ENCODE measurements at places on chromosomes 2 and 18.

GRCh38 chr2:10989151-10989550 is 77.4 kb downstream of the KCNF1 start:
- DNase-seq: no peak

- no peak for DNase-seq
These were observed 23.8 kb downstream of the THAP4 start for GRCh38 chr2:241613017-241613780.

- no peak for DNase-seq
These were observed 15.6 kb upstream of the YWHAQ start for GRCh38 chr2:9646196-9647030.

GRCh38 chr2:201466050-201466675 is 14.6 kb downstream of the STRADB start:
- no peak for DNase-seq

DNA sequence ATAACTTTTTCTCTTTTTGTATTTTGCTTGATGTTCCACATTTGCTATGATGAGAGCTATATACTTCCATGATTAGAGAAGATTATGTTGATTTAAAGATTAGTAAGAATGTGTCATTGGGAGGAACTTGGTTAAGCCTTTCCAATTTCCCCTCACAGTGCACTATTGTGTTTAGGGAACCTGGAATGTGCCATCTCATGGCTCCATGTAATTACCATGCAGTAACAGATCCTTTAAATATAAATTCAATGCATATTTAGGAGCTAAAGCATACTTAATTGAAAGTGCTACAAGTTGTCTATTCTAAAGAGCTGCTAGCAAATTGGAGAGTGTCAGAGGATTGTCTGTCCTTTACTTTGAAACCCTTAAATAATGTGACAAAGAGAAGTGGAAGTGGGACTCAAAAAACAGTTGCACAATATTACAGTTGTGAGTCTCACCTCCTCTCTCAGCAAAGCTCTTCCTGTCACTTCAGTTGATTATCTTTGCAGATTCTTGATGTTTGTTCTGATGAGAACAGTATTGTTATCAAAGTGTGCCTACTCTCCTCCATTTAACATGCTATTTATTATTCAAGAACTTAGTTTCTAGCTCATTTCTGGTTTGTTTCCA is 1162.7 kb upstream of the ZEB2 start:
- no peak for DNase-seq

- no peak for DNase-seq
These were observed 36.1 kb downstream of the TMEM163 start for GRCh38 chr2:134682726-134683125.

DNA sequence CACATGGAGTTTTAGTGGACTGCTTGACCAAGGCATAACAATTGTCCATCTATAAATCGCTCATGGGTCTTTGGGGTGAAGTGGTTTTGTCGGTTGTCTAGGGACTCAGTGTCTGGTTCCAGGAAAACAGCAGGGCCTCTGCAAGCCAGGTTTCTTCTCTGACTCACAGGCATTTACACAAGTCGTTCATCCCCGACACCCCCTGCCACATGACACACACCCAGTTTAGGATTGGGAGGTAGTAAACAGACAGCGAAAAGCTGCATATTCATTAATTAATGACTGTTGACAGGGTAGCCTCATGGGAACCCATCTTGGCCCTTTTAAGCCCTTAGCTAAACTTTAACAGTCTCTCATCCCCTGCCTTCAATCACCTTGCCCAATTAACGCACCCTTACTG is 194.8 kb upstream of the ACVR2A start:
- no peak for DNase-seq

GRCh38 chr2:111113838-111114237 is 6.9 kb upstream of the BCL2L11 start:
- DNase-seq: no peak

- no peak for DNase-seq
These were observed 32.4 kb downstream of the SLC66A2 start for GRCh38 chr18:79919089-79919488.

- no peak for DNase-seq
These were observed 239.2 kb upstream of the DOK6 start for GRCh38 chr18:69161383-69162028.

DNA sequence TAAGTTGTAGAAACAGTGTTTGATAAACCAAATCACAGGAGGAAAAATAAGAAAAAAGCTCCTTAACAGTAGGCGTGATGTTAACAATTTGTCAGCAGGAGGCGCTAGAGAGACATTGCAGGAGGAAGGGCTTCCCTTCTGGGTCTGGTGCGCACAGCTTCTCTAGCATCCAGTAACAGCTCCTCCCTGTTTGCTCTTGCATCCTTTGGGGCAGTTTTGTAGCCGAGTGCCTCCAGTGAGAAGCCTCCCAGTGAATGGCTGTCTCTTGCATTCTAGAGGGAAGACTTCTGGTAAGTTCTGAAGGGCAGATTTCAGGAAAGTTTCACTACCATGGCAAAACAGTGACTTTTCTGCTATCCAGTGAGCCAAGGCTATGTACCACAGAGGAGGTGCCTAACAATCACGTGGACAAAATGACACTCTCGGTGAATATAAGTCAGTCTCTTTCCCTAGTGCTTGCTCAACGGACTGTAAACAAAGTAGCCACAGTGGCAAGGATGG is 9.5 kb upstream of the ZNF396 start:
- DNase-seq: peak; percentile 69

GRCh38 chr2:159620796-159621195 is 4.4 kb upstream of the BAZ2B start:
- DNase-seq: no peak

- no peak for DNase-seq
These were observed 2.3 kb downstream of the HSPD1 start for GRCh38 chr2:197497326-197497725.

- no peak for DNase-seq
These were observed 298.9 kb upstream of the TCF4 start for GRCh38 chr18:55886886-55887285.

- DNase-seq: no peak
These were observed 7.0 kb downstream of the INHBB start for GRCh38 chr2:120352696-120353590.

DNA sequence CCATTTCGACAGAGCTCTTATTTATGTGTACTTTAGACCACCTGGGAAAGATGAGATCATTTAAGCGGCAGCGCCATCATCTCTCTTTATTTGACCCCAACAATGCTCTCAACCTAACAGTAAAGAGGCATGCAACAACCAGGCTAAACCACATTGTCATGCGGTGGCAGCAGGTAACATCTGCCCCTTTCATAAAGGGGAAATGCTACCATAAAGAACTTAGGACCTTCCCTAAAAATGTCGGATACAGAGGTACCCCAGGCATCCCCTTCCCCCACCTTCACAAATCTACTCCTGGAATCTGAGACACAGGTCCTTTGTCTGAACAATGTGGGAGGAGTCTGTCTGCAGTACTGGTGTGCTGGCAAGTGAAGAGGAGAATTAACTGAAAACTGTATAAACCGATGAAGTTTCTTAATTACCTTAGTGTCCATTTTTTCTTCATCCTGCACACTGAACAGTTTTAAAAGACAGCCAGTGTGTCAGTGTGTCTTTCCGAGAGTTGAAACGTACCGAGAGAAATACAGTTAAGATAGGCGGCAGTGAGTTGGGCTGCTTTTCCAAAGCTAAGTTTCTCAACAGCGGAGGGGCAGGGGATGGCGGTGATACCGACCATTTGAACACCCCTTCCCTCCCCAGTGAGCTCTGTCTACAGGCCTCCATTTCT is 1.9 kb downstream of the MEX3C start:
- peak; percentile 9 for DNase-seq

DNA sequence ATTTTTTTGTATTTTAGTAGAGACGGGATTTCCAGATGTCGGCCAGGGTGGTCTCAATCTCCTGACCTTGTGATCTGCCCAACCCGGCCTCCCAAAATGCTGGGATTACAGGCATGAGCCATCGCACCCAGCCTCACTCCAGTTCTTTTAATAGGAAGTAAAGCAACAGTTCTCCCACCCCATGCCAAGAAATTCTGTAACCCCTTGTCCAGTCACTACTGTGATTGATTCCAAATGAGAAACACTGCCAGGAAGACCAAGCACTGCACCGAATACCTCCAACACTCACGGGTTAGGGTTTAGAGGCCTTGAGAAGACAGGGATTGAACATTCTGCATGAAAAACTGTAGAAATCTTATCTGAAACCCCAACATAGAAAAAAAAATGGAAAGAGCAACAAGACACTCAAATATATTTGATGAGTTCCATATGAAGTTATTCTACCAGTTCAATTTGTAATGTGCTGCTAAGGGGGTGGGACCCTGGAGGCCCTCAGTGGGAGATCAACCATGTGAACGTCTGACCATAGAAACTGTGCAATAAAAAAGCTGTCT is 48.2 kb upstream of the BIN1 start:
- DNase-seq: no peak

- DNase-seq: no peak
These were observed 980 bp upstream of the PPP4R1 start for GRCh38 chr18:9615280-9615797.

DNA sequence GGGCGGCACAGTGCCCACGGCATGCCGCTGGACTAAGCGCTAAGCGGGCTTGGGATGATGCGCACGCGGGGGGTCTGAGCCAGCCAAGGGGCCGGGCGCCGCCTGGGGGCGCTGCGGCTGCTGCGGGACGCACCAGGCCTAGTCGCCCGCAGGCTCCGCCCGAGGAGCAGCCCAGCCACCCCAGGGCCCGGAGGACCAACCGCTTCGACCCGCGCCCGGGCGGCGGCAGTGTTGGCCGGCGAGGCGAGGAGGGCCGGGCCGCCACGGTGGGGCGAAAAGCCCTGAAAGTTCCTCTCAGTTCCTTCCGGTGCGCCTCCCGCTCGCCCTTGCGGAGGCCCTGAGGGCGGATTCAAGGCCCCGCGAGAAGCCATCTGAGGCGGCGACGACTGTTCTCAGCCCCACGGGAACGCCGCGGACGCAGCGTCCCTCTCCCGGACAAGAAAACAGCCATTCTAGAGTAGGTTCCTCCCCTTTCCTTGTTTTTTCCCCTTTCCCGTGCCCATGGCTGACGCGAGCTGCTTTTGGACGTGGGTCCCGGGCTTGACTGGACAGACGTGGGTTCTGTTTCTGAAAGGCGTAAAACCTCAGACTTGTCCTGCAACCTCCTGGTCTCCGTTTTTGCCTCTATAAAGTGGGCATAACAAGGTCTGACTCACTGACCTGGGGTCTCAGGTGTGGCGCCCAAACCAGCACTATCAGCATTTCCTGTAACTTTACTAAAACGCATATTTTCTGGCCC is at the start of gene ANKAR:
Gene ANKAR, plus strand, starts transcription at position 297 of the 739 bp plus-strand sequence. CDS start 1,821 bp downstream, outside the sequence.
- DNase-seq: peak; percentile 81

GRCh38 chr2:10572701-10573100 is 117.1 kb downstream of the NOL10 start:
- DNase-seq: no peak

DNA sequence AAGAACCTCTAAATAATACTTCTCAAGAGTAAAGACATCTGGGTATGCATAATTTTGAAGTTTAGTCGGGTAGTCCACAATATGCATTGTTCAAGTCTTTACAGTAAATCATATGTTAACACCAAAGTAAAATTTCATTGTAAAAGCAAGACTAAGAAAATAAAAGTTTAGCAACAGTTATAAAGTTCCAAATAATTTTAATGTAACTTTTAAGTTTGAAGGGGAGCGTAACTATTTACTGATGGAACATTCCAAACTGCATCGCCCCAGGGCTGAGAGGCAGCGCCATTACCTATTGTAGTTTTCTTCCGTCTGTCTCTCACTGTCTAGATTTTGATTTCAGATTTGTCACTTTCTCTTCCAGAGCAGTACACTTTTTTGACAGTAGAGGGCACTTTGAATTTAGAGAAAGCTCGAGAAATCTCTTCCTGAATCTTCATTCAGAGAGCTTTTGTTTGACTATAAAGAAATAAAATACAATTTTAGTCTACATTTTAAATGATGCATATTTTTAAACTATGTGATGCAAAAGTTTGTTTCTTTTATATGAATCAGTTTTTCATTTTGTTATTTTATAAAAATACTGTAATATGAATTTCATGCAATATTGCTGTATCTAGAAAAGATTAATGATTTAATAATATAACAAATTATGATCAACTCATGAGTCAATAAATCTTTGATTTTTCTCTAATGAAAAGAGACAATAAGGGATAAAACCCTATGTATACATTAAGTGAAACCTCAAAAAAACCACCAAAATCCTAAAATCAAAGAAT is 389.8 kb downstream of the FIGN start:
- DNase-seq: no peak

GRCh38 chr2:27954771-27955383 is 64.3 kb downstream of the BABAM2 start:
- DNase-seq: peak; percentile 95

Data from GDM1 (cell line).